Dermis lymphatic vessel endothelial cell (primary cell): ENCODE measurements at places on chromosomes 2 and 18. TPM values are rescaled to one million over a fixed set of nuclear protein-coding genes. Genes with fewer than 3 reads are reported as not detected.

The RIT2 gene
- total RNA-seq = not detected in 2 replicates

The SFTPB gene
- total RNA-seq = not detected in 2 replicates

The PJVK gene
- total RNA-seq = 0.69 and 0.76 TPM in 2 replicates

The NEU2 gene
- total RNA-seq = not detected in 2 replicates

The ME2 gene
- total RNA-seq = 20.7 and 29.2 TPM in 2 replicates

The NEUROD1 gene
- not detected in 2 replicates for total RNA-seq

The PCARE gene
- not detected in 2 replicates for total RNA-seq

The SRD5A2 gene
- not detected in 2 replicates for total RNA-seq

The TRIM54 gene
- total RNA-seq = 0.52 and 1.3 TPM in 2 replicates

The IWS1 gene
- 27.0 and 32.7 TPM in 2 replicates for total RNA-seq
